Midbrain (tissue), 1 donor: ENCODE measurements at places on chromosomes 13 and 19.

DNA sequence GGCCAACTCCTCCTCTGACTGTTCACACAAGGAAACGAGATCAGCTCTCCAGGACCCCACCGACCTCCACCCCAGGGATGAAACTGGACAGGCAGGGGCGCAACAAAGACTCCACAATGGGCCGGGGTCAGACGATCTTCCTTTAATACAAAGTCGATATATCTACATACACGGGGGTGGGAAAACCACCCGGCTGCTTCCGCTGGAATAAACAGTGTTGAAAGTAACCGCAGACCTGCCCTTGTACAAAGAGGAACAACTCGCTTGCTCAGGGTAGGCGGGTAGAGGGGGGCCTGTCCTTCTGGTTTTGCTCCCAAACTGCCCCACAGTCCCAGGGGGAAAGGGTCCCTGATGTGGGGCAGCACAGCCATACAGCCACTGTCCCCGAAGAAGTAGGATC is 135.2 kb downstream of the PTPRS start:
- no peak for DNase-seq

DNA sequence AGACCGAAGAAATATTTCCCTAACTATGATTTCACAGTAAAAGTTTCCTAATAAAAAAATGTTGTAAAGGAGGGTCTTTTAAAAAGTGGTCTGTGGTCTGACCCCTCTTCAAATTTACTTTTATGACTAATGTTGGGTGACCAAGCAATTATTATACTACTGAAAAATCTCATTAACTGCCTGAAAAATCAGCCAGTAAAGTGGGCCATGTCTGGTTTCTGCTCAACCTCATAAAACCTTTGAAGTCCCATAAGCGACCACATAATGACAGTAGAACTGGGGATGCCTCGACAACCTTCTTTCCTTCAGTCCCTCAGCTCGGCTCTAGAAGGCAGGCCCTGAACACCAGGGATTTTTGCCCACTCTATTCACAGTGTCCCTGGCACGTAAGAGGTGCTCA is 434.3 kb downstream of the EFNB2 start:
- DNase-seq: no peak

- DNase-seq: no peak
Measured at GRCh38 chr13:46896341-46897137, at the start of gene HTR2A. HTR2A (minus strand) TSS chr13:46897053; CDS start chr13:46895906, 1,147 bp downstream.

DNA sequence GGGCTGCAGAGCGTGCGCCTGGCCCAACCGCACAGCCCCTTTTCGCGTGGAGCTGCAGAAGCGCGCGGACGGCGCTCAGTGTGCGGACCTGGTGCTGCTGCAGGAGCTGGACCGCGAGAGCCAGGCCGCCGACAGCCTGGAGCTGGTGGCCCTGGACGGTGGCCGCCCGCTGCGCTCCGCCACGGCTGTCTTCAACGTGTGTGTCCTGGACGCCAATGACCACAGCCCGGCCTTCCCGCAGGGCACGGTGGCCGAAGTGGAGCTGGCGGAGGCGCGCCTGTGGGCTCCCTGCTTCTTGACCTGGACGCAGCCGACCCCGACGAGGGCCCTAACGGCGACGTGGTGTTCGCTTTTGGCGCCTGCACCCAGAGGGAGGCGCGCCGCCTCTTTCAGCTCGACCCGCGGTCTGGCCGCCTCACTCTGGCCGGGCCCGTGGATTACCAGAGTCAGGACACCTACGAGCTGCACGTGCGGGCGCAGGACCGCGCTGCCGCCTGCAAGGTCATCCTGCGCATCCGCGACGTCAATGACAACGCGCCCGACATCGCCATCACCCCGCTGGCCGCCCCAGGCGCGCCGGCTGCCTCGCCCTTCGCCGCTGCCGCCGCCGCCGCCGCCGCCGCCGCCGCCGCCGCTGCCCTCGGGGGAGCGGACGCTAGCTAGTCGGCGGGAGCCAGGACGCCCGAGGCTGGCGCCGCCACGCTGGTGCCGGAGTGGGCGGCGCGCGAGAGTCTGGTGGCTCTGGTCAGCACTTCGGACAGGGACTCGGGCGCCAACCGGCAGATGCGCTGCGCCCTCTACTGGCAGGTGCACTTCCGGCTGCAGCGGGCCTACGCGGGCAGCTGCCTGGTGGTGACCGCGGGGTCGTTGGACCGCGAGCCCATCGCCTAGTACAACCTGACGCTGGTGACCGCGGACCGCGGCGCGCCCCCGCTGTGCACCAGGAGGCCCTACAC is 172.2 kb downstream of the OLFM4 start:
- peak; percentile 23 for DNase-seq

DNA sequence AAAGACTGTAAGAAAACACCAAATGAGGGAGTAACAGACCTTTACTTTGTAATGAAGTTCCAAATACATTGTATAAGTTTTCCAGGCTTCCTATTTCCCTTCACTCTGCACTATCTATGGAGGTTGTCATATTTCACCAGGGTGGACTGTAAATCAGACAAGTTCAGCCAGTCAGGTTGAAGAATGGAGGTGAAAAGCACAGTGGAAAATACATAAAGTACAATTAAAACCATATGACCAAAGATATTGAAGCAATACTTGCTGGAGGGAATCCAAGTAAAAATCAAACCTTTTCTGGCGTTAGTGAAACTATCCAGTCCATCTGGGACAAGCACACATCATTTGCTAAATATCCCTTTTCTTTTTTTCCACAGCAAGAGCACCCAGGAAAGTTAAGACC is 3.2 kb downstream of the LHFPL6 start:
- no peak for DNase-seq

DNA sequence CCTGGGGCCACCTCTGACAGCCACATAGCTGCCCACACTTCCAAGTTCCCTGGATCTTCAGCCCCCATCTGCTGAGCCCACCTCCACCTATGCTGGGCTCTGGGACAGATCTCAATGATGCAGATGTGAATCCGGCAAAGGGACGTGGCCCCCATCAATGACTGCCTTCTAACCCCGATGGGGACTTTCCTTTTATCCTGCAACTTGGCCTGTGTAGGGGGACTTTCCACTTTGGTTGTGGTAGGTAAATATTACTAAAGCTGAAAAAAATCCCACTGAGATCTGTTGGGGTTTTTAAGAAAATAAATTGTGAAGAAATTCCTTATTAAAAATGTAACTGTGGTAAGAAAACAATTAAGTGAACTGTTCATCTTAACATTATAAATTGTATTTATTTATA is 20.8 kb upstream of the ASPDH start:
- no peak for DNase-seq

DNA sequence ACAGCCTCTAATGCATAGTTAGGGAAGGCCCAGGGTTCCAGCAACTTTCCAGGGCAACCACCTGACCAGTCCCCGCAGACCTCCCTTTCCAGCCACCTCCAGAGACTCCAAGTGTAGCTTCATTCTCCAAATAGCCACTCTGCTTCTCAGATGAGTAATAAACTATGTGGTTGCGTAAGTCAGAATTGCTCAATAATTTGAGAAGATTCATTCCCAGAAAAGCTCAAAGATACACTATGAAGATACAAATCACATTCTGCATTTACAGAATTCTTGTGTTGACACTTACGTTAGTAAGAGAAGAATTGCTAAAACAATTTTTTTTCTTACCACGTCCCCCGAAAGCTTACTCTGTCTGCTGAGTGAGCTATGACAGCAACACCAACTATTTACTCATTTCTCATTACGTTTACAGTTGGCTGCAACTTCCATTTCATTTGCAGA is 8.2 kb upstream of the LATS2 start:
- DNase-seq: no peak

DNA sequence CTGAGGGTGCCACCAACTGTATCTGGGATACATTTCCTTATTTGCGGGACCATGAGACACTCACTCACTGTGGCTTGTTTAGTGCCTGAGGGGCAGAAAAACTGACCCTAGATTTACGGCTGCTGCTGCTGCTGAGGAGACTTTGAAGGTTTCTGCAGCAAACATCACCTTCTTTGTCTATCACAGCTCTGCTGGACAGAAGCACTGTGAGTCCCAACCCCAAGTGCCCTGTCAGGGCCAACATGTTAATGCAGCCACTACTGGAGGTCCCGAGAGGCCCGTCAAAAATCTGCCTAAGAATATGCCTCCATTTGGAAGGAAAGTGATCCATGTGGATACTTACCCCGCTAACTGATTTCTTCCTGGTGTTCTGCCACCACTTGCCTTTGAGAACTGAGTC is 37.3 kb upstream of the UBL3 start:
- no peak for DNase-seq

DNA sequence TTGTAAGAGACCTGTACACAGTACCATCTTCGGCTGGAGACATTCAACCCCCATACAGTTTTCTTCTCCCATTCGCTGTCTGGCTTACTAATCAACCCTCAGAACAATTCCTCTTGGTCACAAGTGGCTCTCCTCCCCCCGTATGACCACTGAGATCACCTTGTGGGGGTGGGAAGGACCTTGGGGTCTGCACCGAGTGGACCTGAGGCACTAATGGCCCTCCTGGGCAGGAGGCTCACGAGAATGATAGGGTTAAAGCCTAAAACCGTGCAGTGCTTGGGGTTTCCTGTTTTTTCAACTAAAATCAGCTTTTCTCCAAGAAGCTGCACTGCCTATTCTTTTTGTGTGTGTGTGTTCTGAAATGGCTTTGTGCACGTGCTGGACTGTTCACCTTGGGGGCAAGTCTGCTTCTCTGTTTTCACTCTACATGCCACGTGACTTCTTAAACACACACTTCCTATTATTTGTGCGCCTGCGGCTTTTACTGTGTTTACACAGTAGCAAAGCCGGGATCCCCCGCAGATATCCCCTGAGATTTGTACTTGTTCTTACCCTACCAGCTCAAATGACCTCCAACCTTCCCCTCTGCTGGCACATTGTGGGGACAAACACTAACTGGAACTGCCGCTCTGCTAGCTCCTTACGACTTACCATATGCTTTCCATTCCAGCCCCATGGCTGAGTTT is 12.3 kb downstream of the RBM26 start:
- no peak for DNase-seq
